Stimulated activated CD8-positive, alpha-beta memory T cell treated with anti-CD3 and anti-CD28 coated beads, Interleukin-7, amount 100 ng/mL, for 24 hours (primary cell): ENCODE measurements at places on chromosomes 5 and 9.

DNA sequence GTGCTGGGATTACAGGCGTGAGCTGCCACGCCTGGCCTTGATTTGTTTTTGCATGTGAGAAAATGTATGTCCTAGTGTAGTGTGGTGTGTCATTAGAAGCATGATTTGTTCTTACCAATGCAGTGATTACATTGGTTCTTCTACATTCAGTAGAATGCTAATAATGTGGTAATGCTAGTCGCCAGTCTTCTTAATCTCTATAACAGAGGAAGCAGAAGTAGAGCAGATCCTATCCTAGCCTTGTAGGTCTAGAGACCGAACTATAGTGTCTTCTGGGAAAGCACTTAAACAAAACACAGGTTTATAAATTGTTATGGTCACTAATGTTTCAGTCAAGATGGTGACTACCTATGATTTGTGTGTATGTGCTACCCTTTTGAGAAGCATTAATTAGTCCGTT lies 197.5 kb upstream of the DMRT1 start:
- DNase-seq, result no peak

GRCh38 chr5:37889612-37890317 lies 49.9 kb upstream of the GDNF start:
- DNase-seq, result no peak

GRCh38 chr9:71604197-71605063 lies 163.9 kb downstream of the CEMIP2 start:
- DNase-seq, result peak; percentile 63

GRCh38 chr5:62115014-62115413 lies 191.0 kb upstream of the KIF2A start:
- no peak for DNase-seq

- DNase-seq, result peak; percentile 3
Measured at GRCh38 chr9:121634329-121635261, 16.8 kb upstream of the DAB2IP start.

DNA sequence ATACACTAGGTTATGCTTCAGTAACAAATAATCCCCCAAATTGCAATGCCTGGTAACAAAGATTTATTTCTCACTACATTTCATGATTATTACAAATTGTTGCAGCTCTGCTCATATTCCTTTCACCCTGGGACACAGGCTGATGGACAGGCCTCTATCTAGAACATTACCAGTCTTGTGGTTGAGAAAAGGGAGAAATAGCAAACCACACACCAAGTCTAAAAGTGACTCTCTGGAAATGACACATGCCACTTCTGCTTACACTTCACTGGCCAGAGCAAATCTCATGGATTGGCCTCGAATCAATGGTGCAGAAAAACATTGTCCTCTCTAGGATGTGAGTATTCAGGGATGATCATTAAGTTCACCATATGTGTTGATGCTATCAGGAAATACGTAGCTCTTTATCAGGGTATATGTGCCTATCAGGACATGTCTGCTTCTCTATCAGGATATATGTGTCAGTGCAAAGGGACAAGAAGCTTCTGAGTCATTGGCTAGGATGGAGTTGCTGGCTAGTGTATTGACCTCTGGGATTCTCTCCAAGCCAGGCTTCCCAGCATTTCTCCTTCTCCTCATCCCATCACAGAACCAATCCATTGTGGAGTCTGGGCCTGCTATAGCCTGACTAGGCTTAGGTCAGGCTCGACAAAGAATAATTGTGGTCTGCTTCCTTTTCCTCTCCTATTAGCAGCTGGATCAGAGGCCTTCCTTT lies 91.1 kb upstream of the CEP78 start:
- DNase-seq, result no peak

DNA sequence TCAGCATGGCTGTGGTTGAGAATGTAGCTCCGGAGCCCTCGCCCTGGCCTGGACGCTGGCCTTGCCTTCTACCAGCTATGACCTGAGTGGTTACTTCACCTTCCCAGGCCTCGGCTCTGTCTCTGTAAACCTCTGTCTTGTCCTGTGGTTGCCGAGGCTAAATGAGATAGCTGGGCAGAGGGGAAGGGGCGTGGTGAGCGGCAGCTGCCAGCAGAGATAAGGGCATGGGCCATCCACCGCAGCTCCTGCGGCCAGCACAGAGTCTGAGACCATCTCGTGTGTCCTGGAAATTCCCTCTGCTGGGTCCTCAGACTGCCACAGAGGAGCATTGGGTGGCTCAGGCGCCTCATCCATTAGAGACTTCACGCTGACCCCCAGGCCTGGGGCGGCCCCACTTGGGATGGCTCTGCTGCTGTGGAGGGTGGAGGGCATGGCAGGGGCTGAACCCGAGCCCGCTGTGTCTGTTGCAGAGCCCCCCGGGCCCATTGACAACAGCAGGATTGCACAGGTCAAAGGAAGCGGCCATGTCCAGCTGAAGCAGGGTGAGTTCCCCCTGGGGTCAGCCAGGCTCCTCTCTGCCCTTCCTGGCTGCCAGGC lies 43.9 kb downstream of the USP20 start:
- no peak for DNase-seq

- DNase-seq, result no peak
Measured at GRCh38 chr5:68449380-68449779, 233.8 kb downstream of the PIK3R1 start.

DNA sequence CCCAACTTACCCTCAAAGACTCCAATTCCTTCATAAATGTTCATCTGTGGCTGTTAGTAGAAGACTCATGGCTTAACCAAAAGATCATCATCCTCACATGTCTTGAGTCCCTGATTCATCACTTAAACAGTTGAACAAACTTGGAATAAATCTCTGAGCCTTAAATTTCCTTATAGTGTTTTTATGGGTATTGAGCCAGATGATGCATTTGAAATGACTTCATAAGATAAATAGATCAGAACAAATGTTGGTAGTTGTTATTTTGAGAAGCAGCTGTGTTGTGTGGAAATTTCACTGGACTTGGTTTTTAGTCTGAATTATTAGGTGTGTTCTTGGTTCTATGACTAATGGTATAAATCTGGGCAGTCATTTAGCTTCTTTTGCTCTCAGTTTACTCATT lies 236.2 kb downstream of the NNT start:
- DNase-seq, result no peak

- DNase-seq, result no peak
Measured at GRCh38 chr9:18543406-18544192, 69.6 kb downstream of the ADAMTSL1 start.

- DNase-seq, result no peak
Measured at GRCh38 chr9:118577121-118577520, 792.1 kb downstream of the BRINP1 start.

DNA sequence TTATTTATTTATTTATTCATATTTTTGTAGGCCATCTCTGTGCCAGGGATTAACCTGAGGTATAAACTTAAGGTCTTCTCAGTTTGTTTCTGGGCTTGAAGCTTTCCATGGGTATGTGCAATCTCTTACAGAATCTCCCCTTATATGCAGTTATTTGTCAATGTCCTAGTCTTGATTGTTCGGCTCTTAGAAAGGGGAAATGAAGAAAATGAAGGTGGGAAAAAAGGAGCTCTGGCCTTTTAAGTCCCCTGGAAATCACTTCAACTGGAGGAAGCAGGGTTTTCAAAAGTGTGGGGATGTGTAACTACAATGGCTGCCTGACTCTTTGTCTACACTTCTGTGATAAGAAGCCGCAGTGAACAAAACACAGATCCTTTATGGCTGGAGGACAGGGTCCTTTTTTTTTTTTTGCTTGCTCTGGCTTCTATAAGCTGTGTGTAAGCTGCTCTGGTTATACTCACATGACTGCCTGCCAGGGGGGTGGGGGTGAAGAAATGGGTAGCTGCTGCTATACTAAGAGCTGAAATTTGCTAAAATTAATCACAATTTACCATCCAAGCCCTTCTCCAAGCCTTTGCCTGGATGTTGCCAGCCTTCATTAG lies 33.7 kb downstream of the CENPP start:
- no peak for DNase-seq

- DNase-seq, result no peak
Measured at GRCh38 chr9:136399176-136400037, 563 bp downstream of the SNAPC4 start.
